G401 (cell line): ENCODE measurements at places on chromosomes 7 and 10.

GRCh38 chr10:1939016-1939415, 201.7 kb upstream of the ADARB2 start:
- no peak for DNase-seq

- DNase-seq, result no peak
Measured at GRCh38 chr7:22932896-22933295, 81.0 kb downstream of the HYCC1 start.

DNA sequence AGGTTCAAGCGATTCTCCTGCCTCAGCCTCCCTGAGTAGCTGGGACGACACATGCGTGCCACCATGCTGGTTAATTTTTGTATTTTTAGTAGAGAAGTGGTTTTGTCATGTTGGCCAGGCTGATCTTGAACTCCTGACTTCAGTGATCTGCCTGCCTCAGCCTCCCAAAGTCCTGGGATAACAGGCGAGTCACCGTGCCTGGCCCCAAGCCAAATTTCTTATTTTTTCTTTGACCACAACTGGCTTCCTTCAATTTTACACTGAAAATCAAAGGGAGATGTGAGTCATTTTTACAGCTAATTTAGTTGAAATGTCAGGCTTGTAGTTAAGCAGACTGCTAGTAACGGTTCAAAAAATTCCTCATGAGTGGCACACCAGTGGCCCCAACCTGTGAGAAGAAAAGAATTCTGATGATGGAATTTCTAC, 7.8 kb downstream of the RNF216 start:
- DNase-seq, result no peak

DNA sequence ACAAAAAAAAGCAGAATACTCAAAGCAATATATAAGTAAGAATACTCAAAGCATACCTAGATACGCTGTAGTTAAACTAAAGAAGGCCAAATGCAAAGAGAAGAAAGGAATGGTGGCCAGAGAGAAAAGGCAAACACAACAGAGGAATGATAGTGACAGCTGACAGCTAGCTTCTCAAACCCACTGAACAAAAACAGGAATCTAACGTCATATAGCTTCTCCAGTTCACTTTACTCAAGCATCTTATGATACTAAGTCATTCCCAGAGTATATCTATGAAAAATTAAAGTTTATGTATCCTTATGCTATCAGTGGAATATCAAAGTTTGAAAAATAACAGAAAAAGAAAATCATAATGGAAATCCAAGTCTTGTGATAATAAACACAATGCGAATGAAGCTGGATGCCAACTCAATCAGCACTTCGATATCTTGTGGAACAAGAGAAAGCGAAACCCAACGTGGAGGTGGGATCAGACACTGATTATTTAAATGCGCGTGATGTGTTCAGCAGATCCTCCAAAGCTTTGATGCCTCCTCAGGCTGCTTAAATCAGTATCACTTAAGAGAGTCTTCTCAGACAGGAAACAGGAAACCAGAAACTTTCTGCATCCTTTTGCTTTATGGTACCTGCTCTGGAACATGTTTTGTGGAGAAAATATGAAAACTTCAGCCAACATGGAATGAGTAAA, 102.8 kb downstream of the PIP4K2A start:
- no peak for DNase-seq

GRCh38 chr10:68171539-68172080, 60.3 kb downstream of the ATOH7 start:
- DNase-seq, result no peak

GRCh38 chr10:46096909-46097575, 51.0 kb upstream of the MSMB start:
- no peak for DNase-seq

GRCh38 chr10:60335708-60336107, 54.0 kb downstream of the ANK3 start:
- DNase-seq, result peak; percentile 87

- DNase-seq, result no peak
Measured at GRCh38 chr7:132578826-132579225, 2.6 kb upstream of the PLXNA4 start.

GRCh38 chr10:28284126-28284525, 18.7 kb downstream of the MPP7 start:
- DNase-seq, result no peak

DNA sequence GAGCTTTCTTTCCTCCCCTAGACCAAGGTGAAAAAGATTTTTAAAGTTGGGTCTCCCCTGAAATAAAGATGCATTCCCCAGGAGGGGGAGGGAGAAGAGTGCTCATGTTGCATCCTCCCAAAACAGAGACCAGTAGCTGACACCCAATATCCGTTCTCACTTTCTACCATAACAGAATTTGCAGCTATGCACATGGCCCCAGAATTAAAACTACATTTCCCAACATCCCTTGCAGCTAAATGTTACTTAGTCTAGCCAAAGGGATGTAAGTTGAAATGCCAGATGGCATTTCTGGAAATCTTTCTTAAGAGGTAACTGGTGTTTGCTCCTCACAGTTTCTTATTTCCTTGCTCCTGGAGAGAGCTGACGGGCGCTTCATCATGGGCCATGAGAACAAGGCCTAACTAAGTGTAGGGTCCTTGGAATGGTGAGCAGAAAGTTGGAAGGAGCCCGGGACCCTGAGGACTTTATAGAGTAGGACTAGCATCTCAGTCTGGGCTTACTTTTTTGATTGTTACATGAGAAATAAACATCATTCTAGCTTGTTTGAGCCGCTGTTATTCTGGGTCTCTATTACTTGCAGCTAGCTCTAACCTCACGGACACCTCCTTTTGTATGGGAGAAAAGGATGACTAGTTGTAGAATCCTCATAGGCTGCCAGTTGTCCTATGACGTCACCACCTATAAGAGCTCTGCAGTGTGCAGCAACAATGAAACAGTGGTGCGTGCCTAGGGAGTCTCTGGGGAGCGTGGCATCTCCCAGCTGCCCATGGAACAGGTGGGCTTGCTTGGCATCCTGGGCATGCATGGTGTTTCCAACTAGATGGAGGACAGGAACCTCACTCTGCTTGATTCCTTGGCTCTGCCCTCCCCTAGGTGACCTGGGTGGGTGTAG, 46.1 kb upstream of the EXOC6 start:
- DNase-seq, result no peak

DNA sequence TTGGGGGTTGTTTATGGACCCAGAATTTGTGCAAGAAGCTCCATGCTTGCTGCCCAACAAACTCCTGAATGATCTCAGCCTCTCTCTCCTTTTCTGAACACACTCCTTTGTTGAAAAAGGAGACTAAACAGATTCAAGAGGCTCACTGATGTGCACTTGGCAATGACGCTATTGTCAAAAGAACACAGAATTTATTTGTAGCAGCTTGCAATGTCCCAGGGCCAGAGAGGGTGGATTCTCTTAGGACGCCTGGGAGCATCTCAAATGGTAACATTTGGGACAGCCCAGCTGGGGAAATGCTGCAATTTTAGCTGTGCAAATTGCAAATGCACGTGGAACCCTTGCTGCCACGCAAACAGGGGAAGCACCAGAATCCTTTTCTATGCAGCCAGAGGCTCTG, 79.9 kb downstream of the GPR26 start:
- DNase-seq, result peak; percentile 19

DNA sequence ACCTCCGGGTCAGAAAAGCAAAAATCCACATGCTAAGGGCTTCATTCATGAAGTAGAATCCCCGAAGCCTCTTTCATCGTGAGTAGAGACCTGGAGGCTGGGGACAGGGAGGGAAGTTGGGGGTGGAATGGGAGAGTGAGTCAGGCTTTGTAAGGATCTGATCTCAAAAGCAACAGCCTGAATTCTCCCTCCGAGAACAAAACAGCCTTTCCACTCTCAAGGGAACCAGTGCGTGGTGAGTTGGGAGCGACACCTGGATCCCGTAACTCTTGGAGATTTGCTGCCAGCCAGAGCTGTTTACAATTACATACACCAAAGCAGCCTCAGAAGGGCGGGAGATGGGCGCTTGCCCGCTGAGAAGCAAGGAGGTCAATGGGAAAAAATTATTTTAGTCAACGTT, 10.8 kb downstream of the AFAP1L2 start:
- no peak for DNase-seq

GRCh38 chr10:71036297-71036966, 148.1 kb upstream of the PCBD1 start:
- no peak for DNase-seq

- DNase-seq, result no peak
Measured at GRCh38 chr10:79220307-79220706, 127.0 kb upstream of the PPIF start.

DNA sequence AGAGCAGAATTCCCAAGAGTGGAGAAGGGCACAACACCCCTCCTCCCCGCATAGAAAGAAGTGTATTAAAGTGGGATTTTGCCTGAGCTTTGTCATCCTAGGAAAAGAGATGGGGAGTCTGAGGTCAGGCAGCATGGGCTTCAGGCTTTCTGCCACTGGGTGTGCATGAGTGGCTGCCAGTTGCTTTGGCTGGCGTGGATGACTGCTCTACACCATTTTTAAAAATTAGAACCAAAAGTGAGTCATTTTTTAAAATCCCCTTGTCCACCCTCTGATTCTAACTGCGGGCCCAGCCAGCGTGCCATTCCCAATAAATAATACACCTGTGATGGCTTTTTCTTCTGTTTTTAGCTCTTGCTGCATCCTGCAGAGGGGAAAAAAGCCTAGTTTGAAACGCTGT, 13.4 kb downstream of the SLC29A3 start:
- DNase-seq, result no peak

DNA sequence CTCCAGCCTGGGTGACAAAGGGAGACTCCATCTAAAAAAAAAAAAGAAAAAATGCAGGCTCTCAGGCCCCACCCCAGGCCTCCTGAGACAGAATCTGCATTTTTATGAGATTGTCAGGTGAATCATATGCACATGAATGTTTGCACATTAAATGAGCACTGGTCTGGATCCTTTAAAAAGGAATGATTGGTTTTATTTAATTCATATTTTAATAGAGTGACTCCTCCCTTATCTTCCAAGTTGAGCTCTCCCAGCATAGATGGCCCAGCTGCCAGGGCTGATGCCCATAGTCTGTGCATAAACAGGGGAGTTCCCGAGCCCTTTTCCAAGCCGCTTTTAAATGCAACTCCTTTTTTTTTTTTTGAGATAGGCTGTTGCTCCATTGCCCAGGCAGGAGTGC, 28.5 kb downstream of the CUX1 start:
- no peak for DNase-seq

GRCh38 chr7:32204361-32205018, 134.3 kb upstream of the PDE1C start:
- DNase-seq, result peak; percentile 91

DNA sequence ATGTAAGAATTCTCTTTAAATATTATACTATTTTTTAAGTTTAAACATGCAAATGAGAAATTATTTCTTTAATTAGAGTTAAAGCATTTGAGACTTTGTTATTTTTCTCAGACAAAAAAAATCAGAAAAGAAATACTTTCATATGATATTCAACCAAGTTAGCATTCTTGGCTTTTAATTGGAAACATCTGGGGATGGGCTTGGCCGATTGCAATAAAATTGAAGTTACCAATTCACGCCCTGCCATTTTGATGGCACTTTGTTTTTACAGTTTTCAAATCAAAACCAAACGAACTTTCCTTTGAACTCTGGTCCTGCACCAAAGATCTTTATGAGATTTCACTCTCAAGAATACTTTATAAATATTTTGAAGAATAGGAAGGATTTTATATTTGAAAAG, 127.7 kb downstream of the ATE1 start:
- no peak for DNase-seq
